ENCODE measurements at places on chromosomes 7 and 10.

GRCh38 chr7:142602756-142603155, 146.5 kb upstream of the PRSS1 start:
- H3K4me3 ChIP-seq, result no peak overlapping the region
- peaks cover 3% of the 10 kb centered on the region for H3K4me1 ChIP-seq
- no peak for DNase-seq
- H3K27me3 ChIP-seq, result peaks cover under 1% of the 10 kb centered on the region
- H3K27ac ChIP-seq, result no peak overlapping the region

DNA sequence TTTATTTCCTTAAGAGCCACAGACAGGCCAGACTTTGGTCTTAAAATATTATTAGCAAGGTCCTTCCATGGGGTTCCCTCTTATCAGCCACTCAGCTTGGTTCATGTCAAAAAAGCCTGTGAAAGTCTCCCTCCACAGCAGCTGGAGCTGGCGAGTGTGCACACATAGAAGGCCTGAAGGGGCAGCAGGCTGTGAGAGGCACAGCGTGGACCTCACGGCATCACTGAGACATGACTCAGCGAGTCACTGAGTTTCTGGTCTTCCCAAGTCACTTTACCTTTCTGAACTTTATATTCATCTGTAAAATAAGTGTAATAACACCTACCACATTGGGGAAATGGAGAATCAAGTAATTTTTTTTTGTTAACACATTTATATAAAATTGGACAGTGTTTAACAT, 8.7 kb downstream of the TAF3 start:
- DNase-seq, result no peak
- H3K27me3 ChIP-seq, result no peaks in the 10 kb centered on the region
- peak overlapping the region; percentile 37 for H3K27ac ChIP-seq
- no peak overlapping the region for H3K4me3 ChIP-seq

- no peak for DNase-seq
- H3K27me3 ChIP-seq, result no peaks in the 10 kb centered on the region
- peaks cover 58% of the 10 kb centered on the region for H3K4me1 ChIP-seq
- peak overlapping the region; percentile 98 for H3K4me3 ChIP-seq
- H3K27ac ChIP-seq, result peak overlapping the region; percentile 98
Observed at GRCh38 chr10:59905731-59906416, 482 bp downstream of the CCDC6 start.

- no peaks in the 10 kb centered on the region for H3K36me3 ChIP-seq
- DNase-seq, result no peak
- H3K4me3 ChIP-seq, result no peak overlapping the region
- no peak overlapping the region for H3K27ac ChIP-seq
- H3K27me3 ChIP-seq, result no peaks in the 10 kb centered on the region
- no peaks in the 10 kb centered on the region for H3K4me1 ChIP-seq
Observed at GRCh38 chr10:64507651-64508028, 986.4 kb downstream of the REEP3 start.

GRCh38 chr7:142188154-142188553, 69.7 kb downstream of the PRSS58 start:
- peaks cover 24% of the 10 kb centered on the region for H3K27me3 ChIP-seq
- no peak overlapping the region for H3K27ac ChIP-seq
- peaks cover 4% of the 10 kb centered on the region for H3K4me1 ChIP-seq
- no peaks in the 10 kb centered on the region for H3K36me3 ChIP-seq
- DNase-seq, result no peak

GRCh38 chr7:138527746-138528223, 67.7 kb downstream of the TRIM24 start:
- H3K36me3 ChIP-seq, result peaks cover 13% of the 10 kb centered on the region
- no peak overlapping the region for H3K4me3 ChIP-seq
- no peaks in the 10 kb centered on the region for H3K4me1 ChIP-seq
- no peak for DNase-seq
- H3K27ac ChIP-seq, result no peak overlapping the region

DNA sequence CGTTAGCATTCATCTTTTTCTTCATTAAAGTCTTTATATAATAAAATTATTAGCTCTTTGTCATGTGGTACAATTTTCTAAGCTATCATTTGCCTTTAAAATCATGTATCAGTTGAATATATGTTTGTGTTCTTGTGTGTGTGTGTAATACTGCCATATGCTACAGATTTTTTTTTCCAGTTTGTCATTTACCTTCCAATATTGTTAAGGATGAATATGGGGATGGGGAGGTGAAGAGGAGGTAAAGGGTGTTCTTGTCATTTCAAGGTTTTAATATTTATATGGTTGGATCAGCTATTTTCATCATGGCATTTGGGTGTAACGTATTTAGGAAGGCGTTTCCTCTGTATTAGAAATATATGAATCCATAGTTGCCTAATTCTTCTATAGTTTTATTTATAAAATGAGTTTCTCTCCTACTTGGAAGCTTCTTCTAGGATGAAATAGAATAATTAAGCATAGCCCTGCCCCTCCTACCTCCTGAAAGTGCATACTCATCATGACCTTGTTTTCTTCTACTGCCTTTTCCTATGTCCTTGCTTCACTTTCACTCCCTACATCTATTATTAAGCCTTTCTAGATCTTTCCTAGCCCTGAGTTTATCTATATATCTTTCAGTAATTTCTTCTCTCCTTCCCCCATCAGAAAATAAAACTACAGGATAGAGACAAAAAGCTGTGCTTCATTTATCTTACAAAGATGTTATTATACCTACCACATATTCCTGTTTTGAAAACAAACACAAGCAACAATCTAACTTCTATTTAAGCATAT, 25.1 kb downstream of the RAB18 start:
- peak overlapping the region; percentile 88 for H3K27ac ChIP-seq
- peaks cover 43% of the 10 kb centered on the region for H3K4me1 ChIP-seq
- H3K27me3 ChIP-seq, result no peaks in the 10 kb centered on the region

DNA sequence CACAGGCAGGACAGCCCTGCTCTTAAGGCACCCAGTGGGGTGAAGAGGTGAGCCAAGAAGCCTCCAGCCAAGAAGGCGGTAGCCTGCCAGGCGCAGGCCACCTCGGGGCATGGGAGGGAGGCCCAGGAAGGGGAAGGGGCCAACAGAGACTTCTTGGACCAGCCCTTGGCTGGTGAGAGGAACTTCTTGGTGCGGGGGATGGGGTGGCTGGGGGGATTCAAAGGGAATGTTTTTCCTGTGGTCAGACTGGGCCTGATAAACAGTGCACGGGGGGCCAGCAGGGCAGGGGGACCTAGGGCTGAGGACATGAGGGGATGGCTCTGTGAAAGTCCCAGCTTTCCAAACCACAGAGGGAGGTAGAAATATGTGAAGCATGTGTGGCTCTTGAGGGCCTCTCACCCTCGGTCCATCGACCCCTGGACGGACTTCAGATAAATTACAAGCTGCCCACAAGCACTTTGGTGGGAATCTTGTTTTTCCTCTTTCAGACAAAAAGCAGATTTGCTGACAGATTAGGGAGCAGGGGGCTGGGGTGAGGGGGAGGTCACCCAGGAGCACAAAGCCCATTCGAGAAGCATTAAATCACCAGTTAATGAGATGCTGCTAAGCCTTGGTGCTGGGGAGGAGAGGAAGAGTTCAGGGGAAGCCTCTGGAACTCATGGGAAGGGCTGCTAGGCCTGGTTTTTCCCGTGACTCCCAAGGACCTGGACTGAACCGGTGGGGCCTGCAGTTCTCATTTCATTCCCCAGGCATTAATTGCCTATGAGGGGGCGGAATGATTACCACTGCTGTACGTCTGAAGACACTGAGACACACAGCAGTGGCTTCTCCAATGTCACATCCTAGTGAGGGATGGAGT, 11.3 kb downstream of the CRYGN start:
- H3K4me1 ChIP-seq, result peaks cover 34% of the 10 kb centered on the region
- DNase-seq, result no peak
- H3K27ac ChIP-seq, result peak overlapping the region; percentile 93
- H3K27me3 ChIP-seq, result no peaks in the 10 kb centered on the region
- H3K36me3 ChIP-seq, result no peaks in the 10 kb centered on the region

- no peaks in the 10 kb centered on the region for H3K27me3 ChIP-seq
- no peaks in the 10 kb centered on the region for H3K4me1 ChIP-seq
- no peak overlapping the region for H3K4me3 ChIP-seq
- DNase-seq, result no peak
- H3K36me3 ChIP-seq, result no peaks in the 10 kb centered on the region
Observed at GRCh38 chr10:9707216-9707615, 1310.5 kb upstream of the CELF2 start.

- no peak overlapping the region for H3K4me3 ChIP-seq
- H3K27ac ChIP-seq, result no peak overlapping the region
- no peak for DNase-seq
- peaks cover 10% of the 10 kb centered on the region for H3K4me1 ChIP-seq
Observed at GRCh38 chr10:90884431-90884830, 12.7 kb downstream of the RPP30 start.

DNA sequence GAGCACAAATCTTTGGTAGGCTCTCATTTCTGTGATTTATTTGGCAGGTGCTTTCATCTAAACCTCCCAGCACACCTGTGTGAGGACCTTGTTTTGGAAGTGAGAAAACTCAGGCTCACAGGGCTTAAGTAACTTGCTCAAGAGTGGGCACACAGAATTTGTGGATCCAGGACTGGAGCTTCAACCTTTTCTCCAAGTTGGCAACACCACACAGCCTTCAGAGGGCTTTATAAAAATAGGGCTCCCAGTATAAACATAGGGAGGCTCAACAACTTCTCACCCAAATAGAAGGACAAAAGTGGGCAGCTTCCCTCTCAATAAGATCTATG, 182.2 kb upstream of the NEBL start:
- DNase-seq, result no peak
- no peaks in the 10 kb centered on the region for H3K36me3 ChIP-seq
- peaks cover 24% of the 10 kb centered on the region for H3K27me3 ChIP-seq
- H3K4me1 ChIP-seq, result no peaks in the 10 kb centered on the region
- H3K4me3 ChIP-seq, result no peak overlapping the region
- no peak overlapping the region for H3K27ac ChIP-seq

- no peak for DNase-seq
- H3K27ac ChIP-seq, result no peak overlapping the region
- H3K4me3 ChIP-seq, result no peak overlapping the region
- H3K4me1 ChIP-seq, result no peaks in the 10 kb centered on the region
- no peaks in the 10 kb centered on the region for H3K36me3 ChIP-seq
Observed at GRCh38 chr7:155928583-155928982, 116.3 kb upstream of the SHH start.

DNA sequence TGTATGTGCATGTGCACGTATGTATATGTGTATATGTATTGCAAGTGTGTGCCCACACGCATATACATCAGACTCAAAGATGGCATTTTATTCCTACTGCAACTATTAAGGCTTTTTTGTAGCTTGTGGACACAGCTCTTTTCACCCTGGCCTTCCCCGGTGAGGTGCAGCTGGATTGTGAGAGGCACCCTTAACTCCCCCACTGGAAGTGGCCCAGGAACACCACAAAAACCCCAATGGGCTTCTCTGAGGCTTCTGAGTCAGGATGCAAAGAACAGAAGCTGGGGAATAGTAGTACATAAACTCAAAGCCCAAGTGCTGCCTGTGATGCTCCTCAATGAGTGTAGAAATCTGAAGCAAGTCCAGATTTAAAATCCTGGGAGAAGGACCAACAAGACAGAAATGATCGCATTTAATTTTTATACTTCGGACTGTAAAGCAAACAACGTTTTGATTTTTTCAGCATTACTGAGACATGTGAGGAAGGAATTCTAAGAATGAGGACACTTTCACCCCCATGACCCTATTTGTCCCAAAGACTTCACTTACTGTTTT, 369.2 kb upstream of the MGMT start:
- H3K4me1 ChIP-seq, result no peaks in the 10 kb centered on the region
- H3K36me3 ChIP-seq, result no peaks in the 10 kb centered on the region
- H3K27ac ChIP-seq, result no peak overlapping the region
- no peak overlapping the region for H3K4me3 ChIP-seq

DNA sequence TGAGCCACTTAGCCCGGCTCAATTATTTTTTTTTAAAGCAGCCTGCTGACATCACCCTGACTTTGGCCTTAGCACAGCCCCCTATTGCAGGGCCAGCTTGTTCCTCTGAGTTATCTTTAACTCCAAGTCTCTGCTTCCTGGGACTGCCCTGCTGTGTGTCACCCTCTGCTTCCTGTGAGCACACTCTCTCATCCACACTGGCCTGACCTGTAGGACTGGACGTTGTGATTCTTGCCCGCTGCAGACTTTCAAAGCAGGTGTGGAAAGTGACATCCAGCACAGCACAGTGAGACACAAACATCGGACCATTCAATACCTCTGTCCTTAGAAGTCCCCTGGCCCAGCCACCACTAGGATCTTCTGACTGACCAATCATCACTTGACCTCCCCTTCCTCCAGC, 26.4 kb upstream of the HSPA12A start:
- no peak for DNase-seq
- H3K36me3 ChIP-seq, result peaks cover 2% of the 10 kb centered on the region
- peaks cover 58% of the 10 kb centered on the region for H3K27me3 ChIP-seq

- no peaks in the 10 kb centered on the region for H3K4me1 ChIP-seq
- no peak for DNase-seq
- H3K4me3 ChIP-seq, result no peak overlapping the region
- H3K27ac ChIP-seq, result no peak overlapping the region
Observed at GRCh38 chr7:31705377-31705776, 18.4 kb downstream of the PPP1R17 start.

GRCh38 chr7:6423942-6424701, 23.6 kb downstream of the DAGLB start:
- H3K4me1 ChIP-seq, result peaks cover 8% of the 10 kb centered on the region
- no peak overlapping the region for H3K27ac ChIP-seq
- no peak for DNase-seq

DNA sequence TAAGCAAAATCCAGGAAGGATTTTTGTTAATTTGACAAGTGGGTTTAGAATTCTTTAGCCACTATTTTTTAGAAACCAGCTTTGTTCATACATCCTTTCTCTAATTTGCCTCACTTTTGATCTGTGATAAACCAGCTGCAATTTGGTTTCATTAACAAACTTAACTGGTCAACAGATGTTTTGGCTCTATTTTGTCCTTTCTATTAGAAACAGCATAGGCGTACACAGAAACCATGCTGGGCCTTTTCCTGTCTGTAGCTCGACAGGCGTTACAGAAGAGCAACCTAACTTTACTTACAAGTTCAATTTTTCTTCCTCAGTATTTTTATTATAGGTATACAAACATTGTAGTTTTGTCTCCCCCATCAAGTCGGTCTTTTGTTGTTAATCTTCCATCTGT, 28.2 kb downstream of the KAT6B start:
- peaks cover 5% of the 10 kb centered on the region for H3K36me3 ChIP-seq
- no peak for DNase-seq

DNA sequence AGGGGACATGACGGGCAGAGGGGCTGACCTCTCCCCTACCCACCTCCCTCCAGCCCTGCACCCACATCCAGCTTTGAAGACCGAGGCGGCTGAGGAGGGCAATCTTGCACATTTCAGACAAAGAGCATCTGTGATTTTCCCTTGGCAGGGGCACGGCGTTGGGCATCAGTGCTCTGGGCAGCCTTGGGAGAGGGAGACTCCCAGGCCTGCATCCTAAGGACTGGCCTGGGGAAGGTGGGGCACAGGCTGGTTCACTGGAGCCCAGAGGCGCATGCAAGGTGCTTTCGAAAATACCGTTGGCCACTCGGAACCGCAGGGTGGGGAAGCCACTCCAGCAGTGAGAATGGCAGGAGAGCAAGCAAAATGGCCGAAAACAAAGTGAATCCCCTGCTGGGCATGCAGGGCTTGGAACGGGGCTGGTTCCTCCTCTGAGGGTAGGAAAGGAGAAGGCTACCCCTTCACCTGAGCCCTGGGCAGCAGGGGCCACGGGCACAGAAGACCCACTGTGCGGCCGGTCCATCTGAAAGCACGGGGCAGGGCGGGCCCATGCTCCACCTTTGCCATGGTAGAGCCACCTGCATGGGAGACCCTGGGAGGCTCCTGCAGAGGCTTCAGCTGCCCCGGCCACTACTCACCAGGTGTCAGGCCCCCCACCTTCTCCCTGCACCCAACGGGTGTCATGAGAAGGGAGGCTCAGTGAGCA, 49.8 kb downstream of the EBF3 start:
- H3K36me3 ChIP-seq, result no peaks in the 10 kb centered on the region
- H3K27ac ChIP-seq, result no peak overlapping the region
- peaks cover 2% of the 10 kb centered on the region for H3K4me1 ChIP-seq
- H3K4me3 ChIP-seq, result no peak overlapping the region
- peaks cover 26% of the 10 kb centered on the region for H3K27me3 ChIP-seq
- DNase-seq, result no peak
